ENCODE measurements at places on chromosomes 12 and 14.

DNA sequence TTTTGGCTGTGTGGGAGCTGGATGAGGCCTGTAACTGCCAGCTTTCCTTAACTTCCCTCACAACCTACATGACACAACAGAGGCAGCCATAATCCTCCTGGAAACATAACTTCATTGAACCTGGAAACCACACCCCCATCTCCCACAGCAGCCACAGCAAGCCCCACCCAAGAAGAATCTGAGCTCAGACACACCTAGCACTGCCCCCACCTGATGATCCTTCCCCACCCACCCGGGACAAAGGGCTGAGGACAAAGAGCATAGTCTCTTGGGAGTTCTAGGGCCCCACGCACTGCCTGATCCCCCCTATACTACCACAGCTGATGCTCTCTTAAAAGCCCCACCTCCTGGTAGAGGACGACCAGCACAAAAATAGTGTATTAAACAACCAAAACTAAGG, 29.6 kb upstream of the TSPAN8 start:
- H3K27ac ChIP-seq, result no peak overlapping the region
- no peaks in the 10 kb centered on the region for H3K27me3 ChIP-seq
- H3K4me3 ChIP-seq, result no peak overlapping the region

DNA sequence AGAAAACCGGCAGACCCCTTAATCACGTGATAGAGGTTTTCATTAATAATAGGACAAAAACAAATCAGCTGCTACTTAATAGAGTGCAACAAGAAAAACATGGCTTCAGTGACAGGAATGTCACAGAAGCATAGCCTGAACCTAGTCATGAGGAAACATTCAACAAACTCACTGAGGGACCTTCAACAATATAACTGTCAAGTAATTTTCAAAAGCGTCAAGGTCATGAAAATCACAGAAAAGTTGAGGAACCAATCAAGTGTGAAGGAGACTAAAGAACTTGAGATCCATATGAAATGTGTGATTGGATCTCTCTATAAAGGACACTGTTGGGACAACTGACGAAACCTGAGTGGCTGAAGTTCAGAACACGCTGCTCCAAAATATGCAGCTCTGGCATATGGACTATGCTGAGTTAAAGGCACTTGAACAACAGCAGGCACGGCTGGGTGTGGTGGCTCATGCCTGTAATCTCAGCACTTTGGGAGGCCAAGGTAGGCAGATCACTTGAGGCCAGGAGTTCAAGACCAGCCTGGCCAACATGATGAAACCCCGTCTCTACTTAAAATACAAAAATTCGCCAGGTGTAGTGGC, 16.3 kb downstream of the NDUFA12 start:
- H3K27me3 ChIP-seq, result no peaks in the 10 kb centered on the region
- peaks cover 6% of the 10 kb centered on the region for H3K36me3 ChIP-seq
- H3K4me3 ChIP-seq, result no peak overlapping the region
- peak overlapping the region; percentile 44 for H3K27ac ChIP-seq

DNA sequence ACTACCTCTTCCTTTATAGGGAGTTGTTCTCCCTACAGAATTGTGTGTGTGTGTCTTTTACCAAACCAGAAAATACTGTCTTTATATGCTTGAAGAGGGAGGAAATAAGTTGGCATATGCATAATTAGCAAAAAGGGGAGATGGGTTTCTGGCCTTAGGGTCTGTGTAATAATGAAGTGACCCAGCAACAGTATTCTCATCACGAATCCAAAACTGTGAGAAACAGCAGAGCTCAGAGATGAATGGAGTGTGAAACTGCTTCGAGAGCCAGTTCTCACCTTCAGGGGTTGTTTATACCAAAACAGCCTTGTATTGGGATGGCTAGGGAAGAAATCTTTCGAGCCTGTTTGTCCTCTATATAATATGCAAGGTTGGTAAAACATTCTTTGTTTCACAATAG, 227.5 kb downstream of the MON2 start:
- H3K27ac ChIP-seq, result no peak overlapping the region
- no peaks in the 10 kb centered on the region for H3K27me3 ChIP-seq
- H3K4me1 ChIP-seq, result no peaks in the 10 kb centered on the region
- no peaks in the 10 kb centered on the region for H3K36me3 ChIP-seq
- DNase-seq, result no peak
- no peak overlapping the region for H3K4me3 ChIP-seq

- H3K4me1 ChIP-seq, result no peaks in the 10 kb centered on the region
- no peak overlapping the region for H3K4me3 ChIP-seq
- no peaks in the 10 kb centered on the region for H3K27me3 ChIP-seq
- no peaks in the 10 kb centered on the region for H3K36me3 ChIP-seq
- no peak overlapping the region for H3K27ac ChIP-seq
These were observed 78.0 kb downstream of the SRGAP1 start for GRCh38 chr12:63922474-63922873.

- no peaks in the 10 kb centered on the region for H3K27me3 ChIP-seq
- H3K27ac ChIP-seq, result no peak overlapping the region
- no peak overlapping the region for H3K4me3 ChIP-seq
- no peaks in the 10 kb centered on the region for H3K4me1 ChIP-seq
- H3K36me3 ChIP-seq, result no peaks in the 10 kb centered on the region
- DNase-seq, result no peak
These were observed 35.1 kb upstream of the KCNH3 start for GRCh38 chr12:49503674-49504180.

DNA sequence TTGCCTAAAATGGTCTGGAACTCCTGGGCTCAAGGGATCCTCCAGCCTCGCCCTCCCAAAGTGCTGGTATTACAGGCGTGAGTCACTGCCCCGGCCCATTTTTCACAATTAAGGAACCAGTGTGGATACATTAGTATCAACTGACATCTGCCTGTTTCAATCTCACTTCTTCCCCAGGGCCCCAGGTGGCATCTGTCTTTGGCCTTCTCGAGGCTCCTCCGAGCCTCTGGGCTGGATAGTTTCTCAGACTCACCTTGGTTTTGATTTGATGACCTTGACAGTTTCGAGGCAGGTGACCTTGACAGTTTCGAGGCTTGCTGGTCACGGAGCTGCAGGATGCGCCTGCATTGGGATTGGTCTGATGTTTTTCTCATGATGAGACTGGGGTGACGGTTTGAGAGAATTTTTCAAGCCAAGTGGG, 41.0 kb upstream of the NCOR2 start:
- no peak for DNase-seq
- no peaks in the 10 kb centered on the region for H3K27me3 ChIP-seq
- peak overlapping the region; percentile 16 for H3K4me3 ChIP-seq
- no peak overlapping the region for H3K27ac ChIP-seq
- peaks cover 21% of the 10 kb centered on the region for H3K4me1 ChIP-seq

DNA sequence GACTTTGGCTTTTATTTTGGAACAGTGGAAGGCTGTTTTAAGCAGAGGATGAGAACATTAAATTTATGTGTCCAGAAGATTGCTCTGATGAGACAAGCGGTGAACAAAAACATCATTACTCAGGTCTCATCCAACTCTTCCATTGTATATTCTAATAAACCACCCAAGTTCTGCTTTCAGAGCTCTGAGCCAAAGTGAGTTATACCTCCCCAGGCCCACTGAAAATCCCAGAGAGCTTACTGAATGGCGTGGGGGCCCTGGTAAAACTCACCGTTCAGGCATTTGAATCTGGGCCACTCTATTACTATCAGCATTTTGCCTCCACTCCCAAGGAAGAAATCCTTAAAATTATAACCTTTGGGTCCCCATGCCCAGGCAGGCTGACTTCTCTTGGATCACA, 122.0 kb upstream of the HIF1A start:
- H3K27ac ChIP-seq, result no peak overlapping the region
- H3K4me3 ChIP-seq, result no peak overlapping the region

- no peaks in the 10 kb centered on the region for H3K4me1 ChIP-seq
- H3K27ac ChIP-seq, result no peak overlapping the region
- H3K36me3 ChIP-seq, result no peaks in the 10 kb centered on the region
These were observed 44.8 kb downstream of the CLMN start for GRCh38 chr14:95274874-95275273.
